Natural killer cell treated with Interleukin-12 subunit alpha and Interleukin-12 subunit beta and Interleukin-15 and Interleukin-18, amount 100 ng/mL, for 72 hours (primary cell): ENCODE measurements at places on chromosomes 7 and 10.
A peak's percentile ranks its signal among the peaks of the same experiment; 100 is the strongest.

DNA sequence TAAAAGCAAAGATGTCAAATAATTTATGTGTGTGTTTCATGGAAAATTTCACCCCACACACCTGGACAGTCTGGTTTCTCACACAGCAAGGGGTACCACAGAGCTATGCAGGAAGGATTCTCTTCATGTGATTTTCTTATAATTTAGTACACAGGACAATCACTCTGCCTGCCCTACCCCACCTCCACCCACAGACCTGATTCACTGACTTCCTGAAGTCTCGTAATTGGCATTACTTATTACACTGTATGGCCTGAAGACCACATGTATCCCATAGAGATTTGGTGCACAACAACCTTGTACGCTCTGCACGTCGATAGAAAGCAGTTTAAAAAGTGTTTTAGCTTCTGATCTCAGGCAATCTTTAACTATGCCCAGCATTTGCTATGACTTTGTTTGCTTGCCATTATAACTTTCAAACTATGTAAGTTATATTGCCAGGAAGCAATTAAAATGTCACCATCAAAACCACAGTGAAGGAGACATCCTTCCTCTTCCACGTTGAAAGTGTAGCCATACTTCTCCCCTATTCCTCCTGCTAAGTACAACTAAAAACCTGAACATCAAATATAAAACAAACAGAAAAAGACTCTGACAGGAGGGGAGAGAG is 279.4 kb upstream of the IMMP2L start:
- no peak for DNase-seq

- DNase-seq = no peak
Observed at GRCh38 chr10:30816820-30817171, 187.2 kb upstream of the LYZL2 start.

- DNase-seq = no peak
Observed at GRCh38 chr10:133564816-133565215, 567 bp downstream of the SYCE1 start.

- DNase-seq = no peak
Observed at GRCh38 chr10:43355749-43356371, 15.6 kb upstream of the FXYD4 start.

DNA sequence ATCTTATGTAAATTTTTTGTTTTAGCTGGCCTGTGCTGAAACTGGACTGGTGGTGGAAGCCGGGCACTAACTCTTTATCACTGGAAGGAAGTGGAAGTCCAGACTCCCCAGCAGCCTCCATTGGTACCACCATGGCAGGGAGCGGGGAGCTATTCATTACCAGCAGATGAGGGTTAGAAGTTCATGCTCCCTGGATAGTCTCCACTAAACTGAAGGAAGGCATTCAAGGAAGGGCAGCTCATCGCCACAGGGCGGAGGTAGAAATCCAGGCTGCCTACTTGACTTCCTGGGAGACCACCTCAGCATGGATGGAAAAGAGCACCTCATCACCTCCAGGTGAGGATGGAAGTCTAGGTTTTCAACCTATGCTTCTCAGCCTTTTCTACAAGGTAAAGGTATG is 130.9 kb downstream of the SLC16A9 start:
- no peak for DNase-seq

DNA sequence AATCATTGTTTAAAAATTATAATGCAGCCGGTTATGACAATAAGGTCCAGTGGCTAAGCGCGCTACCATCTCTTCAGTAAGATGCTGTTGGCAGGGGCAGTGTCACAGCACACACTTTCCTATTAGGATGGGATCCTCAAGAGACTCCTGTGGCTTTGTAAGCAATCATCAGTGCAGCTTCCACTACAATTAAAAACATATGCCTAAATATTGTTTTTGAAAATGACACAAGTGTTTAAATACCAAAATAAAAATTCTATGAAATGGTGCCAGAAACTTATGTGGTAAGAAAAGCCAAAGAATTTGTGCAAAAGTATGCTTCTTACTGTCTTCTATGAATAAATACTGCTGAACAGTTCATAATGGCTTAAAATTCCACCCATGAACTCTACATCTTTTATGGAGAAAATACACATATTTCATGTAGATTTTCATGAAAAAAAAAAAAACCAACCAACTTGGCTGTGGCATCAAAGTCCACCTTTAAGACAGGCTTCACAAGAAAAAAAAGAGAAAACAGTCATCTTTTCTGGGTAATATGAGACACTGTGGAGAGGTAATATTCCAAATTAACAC is 132.8 kb downstream of the SEMA3C start:
- no peak for DNase-seq

DNA sequence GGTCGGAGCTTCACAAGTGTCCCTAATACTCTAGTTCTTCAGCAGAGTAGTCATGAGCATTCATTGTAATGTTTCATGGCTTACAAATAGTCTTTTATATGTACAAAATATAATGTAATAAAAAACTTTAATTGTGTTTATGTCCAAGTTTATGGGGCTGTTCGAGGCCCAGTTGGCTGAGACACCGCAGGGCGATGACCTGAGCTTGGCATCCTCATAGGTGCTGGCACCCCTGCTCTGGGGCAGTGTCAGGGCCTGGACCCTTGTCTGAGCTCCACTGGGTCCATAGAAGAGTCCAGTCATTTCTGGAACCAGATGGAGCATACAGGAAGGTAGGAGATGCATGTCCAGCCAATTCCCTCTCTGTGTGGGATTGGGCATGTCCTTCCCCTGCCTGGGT is 12.9 kb upstream of the ZMIZ1 start:
- DNase-seq = no peak

GRCh38 chr10:78451592-78451991 is 417.9 kb downstream of the RPS24 start:
- peak; percentile 55 for DNase-seq

GRCh38 chr10:132691711-132692153 is 94.2 kb downstream of the NKX6-2 start:
- peak; percentile 49 for DNase-seq

- no peak for DNase-seq
Observed at GRCh38 chr10:97571622-97572021, 957 bp upstream of the ANKRD2 start.

GRCh38 chr10:109962247-109962646 is 38.9 kb upstream of the XPNPEP1 start:
- no peak for DNase-seq

GRCh38 chr7:97844036-97844435 is 28.2 kb downstream of the ASNS start:
- DNase-seq = no peak

- no peak for DNase-seq
Observed at GRCh38 chr10:29687421-29688164, 52.8 kb upstream of the SVIL start.

GRCh38 chr10:58796242-58796641 is 283.6 kb downstream of the BICC1 start:
- DNase-seq = no peak

GRCh38 chr7:100589341-100589947 is 3.3 kb downstream of the FBXO24 start:
- no peak for DNase-seq

DNA sequence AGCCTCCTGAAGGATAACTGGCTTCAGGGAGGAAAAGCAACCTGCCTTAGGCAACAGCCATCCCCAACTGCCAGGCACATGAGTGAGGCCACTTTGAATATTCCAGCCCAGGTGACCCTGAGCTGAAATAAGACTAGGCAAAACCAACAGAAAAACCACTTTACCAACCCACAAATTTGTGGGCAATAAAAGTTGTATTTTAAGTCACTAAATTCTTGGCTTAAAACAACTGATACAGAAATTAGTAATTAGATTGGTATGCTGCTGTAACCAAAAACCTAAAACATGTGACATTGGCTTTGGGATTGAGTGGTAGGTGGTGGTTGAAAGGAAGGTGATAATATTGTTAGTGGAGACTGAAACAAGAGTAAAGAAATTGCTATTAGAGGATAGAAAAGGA is 39.9 kb downstream of the ABCB4 start:
- no peak for DNase-seq

DNA sequence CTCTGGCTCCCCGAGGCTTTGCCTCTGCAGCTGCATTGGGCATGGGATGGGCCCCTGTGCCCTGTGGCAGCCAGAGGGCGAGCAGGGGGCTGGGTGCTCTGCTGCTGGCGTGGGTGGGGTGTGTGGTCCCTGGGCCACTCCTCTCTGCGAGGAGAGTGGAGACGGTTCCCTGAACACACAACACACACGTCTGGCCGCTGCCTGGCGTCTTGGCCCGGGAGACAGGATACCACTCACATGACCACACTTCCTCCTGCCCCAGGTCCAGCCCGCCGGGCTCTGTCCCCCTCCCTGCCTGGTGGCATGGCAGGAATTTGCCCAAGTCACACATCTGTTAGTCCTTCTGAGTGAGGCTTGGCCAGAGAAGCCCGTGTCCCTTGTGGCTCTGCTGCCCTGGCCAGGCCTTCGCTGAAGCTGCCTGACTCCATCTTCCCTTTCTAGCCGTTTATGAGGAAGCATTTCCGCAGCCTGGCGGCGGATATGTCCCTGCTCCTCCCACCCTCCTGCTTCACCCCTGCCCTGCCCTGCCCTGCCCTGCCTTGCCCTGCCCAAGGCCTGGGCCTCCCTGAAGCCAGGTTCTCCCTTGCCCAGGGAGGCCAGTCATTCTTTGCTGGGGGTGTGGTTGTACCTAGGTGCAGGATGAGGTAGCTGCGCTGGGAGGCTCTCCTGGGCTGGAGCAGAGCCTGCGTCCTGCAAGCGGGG is 3.0 kb downstream of the BRI3 start:
- no peak for DNase-seq
